ENCODE measurements at places on chromosomes 4 and X. TPM values are rescaled to one million over a fixed set of nuclear protein-coding genes. Genes with fewer than 3 reads are reported as not detected.

Gene FABP2
- polyA plus RNA-seq = not detected

Gene DNAAF6
- not detected for polyA plus RNA-seq

Gene ARL9
- 0.20 TPM for polyA plus RNA-seq

Gene AFM
- polyA plus RNA-seq = 0.12 TPM

Gene DGKK
- not detected for polyA plus RNA-seq

Gene NIPAL1
- 3.1 TPM for polyA plus RNA-seq
